ENCODE measurements at places on chromosomes 2 and 18.

- no peak for DNase-seq
Measured at GRCh38 chr18:64238076-64238475, 89.2 kb upstream of the LINC00305 start.

- DNase-seq: no peak
Measured at GRCh38 chr18:66687635-66688034, 83.7 kb upstream of the CDH19 start.

DNA sequence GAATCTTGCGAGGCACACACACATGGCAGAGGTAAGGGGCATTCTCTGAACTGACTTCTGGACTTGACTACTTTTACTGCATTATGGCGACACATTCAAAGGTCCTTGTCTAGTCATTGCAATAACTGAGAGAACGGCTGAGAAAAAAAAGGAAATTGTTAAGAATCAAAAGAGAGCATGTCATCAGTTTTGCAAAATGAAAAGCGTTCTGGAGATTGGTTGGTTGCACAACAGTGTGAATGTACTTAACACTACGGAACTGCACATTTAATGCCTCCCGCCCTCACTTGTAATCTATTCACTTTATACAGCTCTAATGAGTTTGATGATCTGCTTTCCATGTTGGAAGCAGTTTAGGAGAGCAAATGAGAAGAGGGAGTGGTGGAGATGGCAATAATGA, 68.5 kb upstream of the NFU1 start:
- no peak for DNase-seq

GRCh38 chr2:182592691-182593393, 123.2 kb upstream of the DNAJC10 start:
- no peak for DNase-seq

GRCh38 chr2:47034973-47035609, 119.5 kb upstream of the MCFD2 start:
- peak; percentile 68 for DNase-seq

DNA sequence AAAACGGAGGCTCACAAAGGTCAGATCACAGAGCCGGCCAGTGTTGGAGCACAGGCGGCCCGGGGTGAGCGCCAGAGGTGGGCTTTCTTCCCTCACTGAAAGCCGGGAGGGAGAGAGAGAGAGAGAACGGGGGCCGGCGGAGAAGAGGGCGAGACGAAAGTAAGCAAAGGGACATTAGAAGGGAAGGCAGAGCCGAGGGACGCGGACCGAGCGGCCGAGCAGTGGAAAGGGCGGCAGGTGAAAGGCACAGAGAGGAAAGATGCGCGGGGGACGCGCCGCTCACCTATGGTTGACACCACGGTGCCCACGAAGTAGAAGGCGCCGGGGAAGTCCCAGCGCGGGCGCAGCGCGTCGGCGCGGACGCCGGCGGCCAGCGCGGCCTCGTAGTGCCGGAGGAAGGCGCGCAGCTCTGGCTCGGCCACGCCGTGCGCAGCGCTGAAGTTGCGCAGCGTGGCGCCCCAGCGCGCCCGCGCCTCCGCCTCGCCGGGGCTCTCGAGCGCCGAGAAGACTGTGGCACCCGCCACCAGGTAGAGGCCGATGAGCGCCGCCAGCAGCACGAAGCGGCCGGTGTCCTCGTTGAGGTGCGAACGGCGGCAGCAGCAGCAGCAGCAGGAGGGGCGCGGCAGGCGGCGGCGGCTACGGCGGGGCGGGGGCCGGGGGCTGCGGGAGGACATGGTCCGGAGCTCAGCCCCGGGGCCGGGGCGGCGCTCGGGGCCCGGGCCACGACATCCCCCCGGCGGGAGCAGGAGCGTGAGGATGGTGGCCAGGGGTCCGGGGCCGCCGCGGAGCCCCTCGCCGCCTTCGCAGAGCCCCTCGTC, 166.9 kb downstream of the MSH2 start:
- DNase-seq: no peak

GRCh38 chr2:85704800-85705679, 10.9 kb downstream of the GNLY start:
- DNase-seq: no peak

GRCh38 chr2:12587729-12588522, 128.8 kb upstream of the TRIB2 start:
- DNase-seq: peak; percentile 76

DNA sequence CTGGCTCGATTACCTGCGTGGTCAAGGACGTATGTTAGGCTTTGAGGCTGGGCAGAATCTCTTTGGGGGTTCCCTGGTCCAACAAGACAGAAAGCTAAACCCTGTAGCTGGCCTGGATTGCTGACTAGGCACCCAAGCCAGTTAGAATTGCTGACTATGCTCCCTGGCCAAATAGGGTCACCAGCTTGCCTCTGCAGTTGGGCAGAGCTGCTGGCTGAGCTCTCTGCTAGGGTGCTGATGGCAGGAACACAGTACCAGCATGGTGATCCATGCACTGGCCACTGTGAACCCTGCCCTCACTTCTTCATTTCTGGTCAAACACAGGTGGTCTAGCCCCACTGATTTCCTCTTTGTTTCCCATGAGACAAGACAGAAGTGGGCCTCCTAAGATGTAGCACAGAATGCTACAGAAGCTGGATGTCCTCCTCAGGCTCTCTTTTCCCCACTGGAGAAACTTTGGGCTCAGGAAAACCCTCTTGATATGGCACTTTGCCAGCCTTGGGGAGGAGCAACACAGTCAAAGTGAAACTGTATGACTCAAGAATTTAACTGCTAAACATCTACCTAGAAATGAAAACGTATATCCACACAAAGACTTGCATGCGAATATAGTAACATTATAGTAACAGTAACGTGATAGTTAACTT, 20.8 kb downstream of the SP140L start:
- no peak for DNase-seq

DNA sequence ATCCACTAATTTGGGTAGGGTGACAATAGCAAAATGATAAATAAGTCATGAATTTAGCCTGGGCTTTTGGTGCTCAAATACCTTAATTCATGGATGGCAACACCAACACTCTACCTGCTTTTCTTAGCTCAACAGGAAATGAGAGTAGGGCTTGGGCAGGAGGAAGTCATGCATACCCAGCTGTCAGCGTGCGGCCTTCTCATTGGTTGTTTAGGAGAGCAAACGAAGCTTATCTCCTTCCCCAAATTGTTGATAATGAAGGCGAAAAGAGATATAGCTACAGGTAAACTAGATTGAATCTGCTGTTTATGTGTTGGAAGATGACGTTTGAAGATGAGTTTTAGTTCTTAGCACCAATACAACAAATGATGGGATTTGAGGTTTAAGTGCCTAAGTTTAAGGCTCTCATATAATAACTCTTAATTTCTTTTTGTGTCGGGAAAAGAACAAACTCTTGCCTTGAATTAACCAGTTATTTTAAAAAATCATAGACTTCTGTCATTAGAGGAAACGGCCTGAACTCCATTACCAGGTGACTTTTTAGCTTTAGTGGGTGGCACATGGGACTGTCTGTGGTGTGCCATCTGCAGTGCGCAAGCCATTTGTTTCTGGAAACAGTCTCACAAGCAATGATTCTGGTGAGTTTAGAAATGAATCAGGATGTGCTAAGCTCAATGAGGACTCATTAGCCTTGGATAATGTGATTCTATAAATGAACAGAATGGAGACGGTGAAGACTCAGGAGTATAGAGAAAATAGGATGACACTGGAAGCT, 19.8 kb downstream of the MAP4K4 start:
- DNase-seq: no peak

DNA sequence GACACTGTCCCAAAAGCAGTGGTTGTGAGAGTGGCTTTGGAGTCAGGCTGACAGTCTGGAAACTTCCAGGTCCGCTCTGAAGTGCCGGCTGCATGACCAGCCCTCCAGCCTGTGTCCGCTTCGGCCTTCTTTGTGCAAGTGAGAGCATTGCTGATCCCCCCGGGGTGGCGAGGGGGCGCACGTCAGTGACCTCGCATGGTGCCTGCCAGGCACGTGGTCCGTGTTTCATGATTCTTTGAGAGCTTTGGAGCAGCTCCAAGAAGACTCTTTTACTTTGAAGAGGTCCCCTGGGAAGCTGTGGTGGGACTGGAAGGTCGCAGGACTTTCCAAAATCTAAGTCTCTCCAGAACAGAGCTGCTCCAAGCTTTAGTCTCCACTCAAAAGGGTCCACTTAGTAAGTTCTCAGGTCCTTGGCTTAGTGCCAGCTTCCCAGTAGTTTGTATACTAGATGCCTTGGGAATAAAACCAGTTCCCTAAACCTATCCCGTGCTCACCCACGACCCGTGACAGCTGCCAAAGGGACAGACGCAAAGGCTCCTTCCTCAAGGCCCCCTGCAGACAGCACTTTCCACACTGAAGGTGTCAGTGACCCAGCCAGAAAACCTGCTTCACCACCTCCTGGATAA, 68.8 kb downstream of the ADI1 start:
- no peak for DNase-seq

Data from kidney glomerular epithelial cell (primary cell).